MV-4-11 (cell line): ENCODE measurements at places on chromosomes 2 and 18.

DNA sequence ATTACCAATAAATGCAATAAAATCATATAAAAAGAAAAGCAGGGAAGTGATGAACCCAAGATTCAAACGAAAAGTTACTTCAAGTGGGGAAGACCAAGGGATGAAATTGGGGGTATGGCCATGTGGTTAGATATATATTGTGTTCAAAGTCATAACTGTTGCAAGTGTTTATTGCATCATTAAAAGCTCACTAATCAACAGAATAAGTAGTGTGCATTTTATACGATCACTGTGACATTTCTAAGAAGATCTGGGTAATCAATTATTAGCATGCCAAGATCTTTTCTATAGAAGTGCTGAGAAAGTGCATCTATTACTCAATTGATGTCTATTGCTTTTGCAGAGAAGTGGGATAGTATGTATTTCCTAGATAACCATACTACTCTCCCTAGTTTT, 52.9 kb downstream of the VSNL1 start:
- no peak for DNase-seq

DNA sequence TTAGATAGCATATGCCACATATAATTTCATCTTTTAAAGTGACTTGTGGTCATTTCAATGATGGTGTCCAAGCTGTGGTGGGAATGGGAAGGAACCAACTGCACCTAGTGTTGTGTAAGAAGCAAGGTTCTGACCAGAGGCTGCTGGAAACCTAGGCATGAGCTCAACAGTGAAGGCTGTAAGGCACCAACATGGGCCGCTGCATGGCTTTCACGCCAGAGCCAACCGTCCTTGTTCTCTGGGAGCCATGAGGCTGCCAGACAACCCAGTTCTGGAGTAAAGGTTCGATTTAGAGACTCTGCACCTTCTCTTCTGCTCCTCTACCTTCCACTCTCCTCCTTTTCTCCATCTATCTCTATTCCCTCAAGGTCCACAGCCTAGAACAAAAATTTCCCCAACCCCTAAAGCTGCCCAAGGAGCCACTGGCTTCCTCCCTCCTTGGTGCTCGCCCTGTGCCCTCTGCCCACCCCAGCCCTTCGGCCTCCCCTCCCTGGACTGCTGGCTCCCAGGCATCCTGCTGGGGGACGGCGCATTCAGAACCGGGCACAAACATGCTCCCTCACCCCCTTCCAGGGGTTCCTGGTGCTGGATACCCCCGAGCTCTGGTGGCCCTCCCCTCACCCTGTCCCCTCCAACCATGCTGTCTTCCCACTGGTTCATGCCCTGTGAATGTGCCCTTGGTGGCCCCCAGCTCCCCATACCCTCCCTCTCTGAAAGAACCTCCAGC, 305.1 kb downstream of the CELF4 start:
- no peak for DNase-seq

GRCh38 chr2:133886735-133887675, 318.7 kb upstream of the NCKAP5 start:
- peak; percentile 58 for DNase-seq

DNA sequence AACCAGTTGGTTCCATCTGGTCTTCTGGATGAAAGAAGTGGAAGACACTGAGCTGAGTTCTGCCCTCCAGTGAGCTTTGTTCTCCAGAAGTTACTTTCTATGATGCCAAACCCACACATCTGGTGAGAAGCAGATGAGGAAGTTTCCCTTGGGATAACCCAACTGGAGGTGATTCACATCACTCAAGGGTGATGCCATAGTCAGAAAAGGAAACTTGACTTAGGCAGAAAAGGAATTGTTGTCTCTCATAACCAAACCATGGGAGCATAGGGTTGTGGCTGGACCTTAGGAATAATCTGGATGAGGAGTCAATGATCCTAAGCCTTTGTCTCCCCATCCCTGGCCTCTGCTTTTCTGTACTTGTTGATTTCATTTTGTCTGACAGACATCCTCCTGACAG, 43.7 kb downstream of the CDC42EP3 start:
- DNase-seq, result no peak

GRCh38 chr2:11344956-11345677, 681 bp upstream of the ROCK2 start:
- peak; percentile 61 for DNase-seq

- DNase-seq, result peak; percentile 21
These were observed 30.5 kb upstream of the TMEM131 start for GRCh38 chr2:98026292-98026691.

DNA sequence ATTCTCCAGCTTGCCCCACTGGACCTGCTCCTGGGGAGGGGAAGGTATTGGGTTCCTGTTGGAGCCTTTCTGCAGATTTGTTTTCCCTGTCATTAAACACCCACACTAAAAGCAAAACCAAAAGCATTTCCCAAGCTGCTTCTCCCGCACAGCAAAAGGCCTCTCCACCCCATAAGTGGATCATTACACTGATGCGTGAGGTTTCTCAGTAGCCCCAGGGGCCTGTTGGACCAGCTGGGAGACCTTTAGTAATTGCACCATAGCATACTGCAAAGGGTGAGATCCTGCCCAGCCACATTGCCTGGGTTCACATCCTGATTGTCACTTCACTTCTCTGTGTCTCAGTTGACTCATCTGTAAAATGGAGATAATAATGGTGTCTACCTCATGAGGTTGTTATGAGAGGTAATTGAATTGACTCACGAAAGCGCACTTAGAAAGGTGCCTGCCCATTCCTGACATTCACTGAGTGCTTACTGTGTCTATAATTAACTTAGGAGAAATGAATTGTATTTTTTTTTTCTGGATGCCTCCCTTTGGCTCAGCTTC, 43.9 kb downstream of the TOGARAM2 start:
- DNase-seq, result no peak

DNA sequence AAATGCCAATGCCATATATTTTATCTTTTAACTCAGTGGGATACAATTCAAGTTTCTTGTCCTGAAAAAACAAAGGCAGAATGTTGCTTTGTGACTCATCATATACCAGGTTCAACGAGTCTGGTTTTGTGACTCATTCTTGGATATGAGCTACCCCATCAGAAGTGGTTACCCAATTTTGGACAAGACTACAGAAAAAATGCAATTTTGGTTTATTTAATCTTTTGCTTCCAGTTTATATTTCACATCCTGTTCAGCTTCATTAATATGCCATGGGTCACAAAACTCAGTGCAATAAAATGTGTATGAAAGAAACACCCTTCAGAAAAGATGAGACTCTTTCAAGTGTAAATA, 25.0 kb downstream of the FN1 start:
- DNase-seq, result peak; percentile 80

GRCh38 chr2:217215877-217216276, 356.0 kb upstream of the TNP1 start:
- DNase-seq, result no peak

DNA sequence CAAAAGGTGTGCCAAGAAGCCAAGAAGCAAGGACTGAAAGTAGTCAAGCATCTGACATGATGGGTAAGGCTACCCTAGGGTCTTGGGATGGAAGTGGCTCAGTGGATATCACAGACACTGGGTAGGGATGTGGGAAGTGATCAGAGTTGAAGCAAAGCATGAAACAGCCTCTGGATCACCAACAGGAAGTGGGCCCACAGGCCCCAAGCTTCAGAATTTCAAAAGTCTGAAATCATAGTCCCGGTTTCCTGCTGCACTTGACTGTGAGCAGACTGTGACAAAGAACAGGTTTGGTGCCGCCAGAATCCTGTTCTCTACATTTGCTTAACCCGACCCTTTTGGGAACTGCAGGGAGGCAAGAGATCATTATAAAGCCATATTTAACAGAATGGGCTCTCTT, 57.4 kb downstream of the SP100 start:
- peak; percentile 52 for DNase-seq

DNA sequence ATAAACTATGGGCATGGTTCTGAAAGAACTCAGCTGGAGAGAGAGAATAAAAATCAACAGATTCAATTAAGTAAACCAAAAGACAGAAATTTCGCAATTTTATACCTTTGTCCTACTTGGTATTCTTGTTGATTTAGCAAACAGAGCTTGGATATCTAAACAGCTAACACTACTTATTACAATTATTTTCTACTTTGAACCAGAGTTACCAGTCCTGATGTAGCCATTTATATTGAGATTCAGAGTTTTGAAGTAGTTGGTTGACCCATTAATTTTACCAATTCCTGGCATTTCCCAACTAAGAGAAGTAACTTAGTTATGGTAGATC, 48.9 kb downstream of the ASXL2 start:
- no peak for DNase-seq

GRCh38 chr2:241975593-241976284, 106.2 kb downstream of the RTP5 start:
- DNase-seq, result no peak

GRCh38 chr2:98912221-98912851, 23.7 kb downstream of the CRACDL start:
- DNase-seq, result no peak

GRCh38 chr18:35507192-35507591, 9.4 kb upstream of the INO80C start:
- DNase-seq, result no peak

DNA sequence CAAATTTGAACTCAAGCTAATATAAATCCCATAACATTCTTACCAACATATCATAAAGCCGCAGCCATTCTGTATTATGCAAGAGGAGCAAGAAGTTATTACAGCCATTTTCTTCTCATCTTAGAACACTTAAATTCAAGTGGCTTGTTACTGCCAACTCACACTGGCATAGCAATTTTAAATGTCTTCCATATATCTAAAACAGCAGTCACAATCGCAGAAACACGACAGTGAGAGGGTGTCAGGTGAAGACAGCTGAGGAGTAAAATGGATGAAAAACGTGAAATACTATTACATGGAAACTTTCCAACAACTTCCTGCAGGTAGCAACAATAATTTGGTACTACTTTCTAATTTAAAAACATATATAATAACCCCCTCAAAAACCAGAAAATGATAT, 17.9 kb downstream of the PPP3R1 start:
- DNase-seq, result peak; percentile 70

DNA sequence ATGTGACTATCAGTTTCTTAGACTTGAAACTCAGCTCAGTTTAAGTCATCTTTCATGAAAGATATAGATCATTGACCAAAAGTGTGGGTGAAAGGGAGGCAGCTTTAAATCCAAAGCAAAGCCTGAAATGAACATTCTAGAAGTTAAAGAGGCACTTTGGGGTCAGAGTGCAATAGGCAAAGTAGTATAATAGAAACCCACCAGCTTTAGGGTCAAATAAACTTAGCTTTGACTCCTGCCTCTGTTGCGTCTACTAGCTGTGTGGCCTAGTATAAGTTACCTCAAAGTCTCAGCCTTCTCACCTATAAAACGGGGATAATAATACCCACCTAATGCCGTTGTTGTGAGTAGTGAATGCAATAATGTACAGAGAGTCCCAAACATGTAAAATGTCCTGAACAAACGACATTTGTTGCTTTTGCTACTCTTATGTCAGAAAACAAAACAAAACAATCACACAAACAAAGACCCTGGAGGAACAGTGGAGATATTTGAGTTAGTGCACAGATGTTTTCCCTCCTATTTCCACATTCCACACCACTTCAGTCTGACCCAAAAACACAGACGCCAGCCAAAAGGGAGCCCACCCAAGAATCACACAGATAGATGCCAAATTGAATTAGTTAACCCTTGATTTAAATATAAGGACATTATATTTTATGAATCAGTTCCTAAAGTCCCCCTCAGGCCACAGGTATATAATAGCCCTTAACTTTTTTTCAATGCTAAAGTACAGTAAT, 657.0 kb downstream of the ARHGAP15 start:
- DNase-seq, result no peak

DNA sequence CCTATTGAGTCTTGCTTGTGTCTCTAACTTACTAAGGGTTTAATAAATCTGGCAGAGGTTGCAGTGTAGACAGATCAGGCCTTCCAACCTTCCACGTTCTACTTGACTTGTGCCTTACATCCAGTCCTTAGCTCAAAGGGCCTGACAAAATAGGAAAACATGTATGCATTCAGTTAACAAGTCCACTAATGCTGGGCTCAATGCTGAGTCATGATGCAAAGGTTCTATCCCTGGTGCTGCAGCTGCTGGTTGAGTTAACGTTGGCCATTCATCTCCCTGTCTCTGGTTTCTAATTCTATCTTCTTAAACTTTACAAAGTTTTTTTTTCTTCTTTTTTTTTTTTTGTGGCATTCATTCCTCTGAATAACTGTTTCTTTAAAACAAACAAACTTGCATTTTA, 46.3 kb upstream of the ITGB6 start:
- DNase-seq, result no peak

- DNase-seq, result no peak
These were observed 124.5 kb downstream of the EN1 start for GRCh38 chr2:118722976-118723375.

- DNase-seq, result no peak
These were observed 7.2 kb upstream of the ITGA6 start for GRCh38 chr2:172420216-172420615.

GRCh38 chr18:42268798-42269197, 313.8 kb downstream of the PIK3C3 start:
- DNase-seq, result no peak

GRCh38 chr18:30016179-30016578, 1026.4 kb downstream of the DSC3 start:
- no peak for DNase-seq

DNA sequence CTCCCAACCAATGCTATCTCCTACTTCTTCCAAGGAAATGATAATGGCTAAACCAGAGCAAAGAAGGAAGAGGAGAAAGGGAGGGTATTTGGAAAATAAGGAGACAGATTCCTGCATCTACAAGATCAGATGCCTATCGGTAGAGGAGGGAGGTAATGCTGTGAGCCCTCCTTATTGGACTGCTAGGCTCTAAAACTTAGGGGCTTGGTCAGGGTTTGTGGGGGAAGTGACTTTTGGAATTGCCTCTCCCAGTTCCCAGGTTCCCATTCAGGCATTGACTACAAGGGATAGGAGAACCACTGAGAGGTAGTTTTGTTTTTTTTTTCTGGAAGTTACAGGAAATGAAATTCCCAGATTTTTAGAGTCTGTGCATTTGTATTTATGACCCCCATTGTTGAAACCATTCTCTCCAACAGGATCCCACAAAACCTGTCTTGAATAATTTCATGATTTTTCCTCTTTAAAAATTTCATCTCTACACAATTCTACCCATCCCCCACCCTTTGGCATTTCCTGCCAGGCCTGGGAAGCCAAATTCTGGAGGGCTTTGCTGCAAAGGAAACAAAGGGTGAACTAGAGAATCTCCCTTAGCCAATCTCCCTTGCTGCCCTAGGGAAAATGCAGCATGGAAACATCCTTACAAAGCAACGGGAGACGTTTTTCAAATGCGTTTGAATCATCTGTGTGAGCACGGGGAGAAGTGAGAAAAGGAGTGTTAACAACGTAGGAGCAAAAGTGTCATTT, 282.1 kb upstream of the EPAS1 start:
- no peak for DNase-seq

GRCh38 chr2:219289537-219290361, 10.6 kb downstream of the DNAJB2 start:
- peak; percentile 15 for DNase-seq

DNA sequence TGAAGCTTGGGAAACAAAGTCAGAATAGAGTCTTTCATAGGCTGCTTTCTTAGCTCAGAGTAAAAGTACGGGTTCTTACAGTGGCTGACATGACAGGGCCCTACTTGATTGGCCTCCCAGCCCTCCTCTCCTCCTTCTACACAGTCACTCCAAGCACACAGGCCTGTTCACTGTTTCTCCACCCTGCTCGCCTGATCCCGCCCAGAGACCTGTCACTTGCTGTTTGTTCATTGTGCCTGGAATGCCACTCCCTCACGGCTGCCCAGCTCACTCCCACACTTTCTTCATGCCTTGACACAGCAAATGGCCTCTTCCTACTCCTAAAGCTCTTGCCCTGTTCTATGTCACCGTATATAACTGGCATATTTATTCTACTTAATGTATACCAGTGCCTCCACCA, 104.8 kb downstream of the MAP4K4 start:
- no peak for DNase-seq
